ENCODE measurements at places on chromosomes 11 and 22.

- DNase-seq, result no peak
Observed at GRCh38 chr11:1444823-1445422, 41.7 kb downstream of the MOB2 start.

GRCh38 chr22:24584166-24584790 lies 8.6 kb downstream of the LRRC75B start:
- no peak for DNase-seq

GRCh38 chr11:68293708-68294107 lies 18.7 kb upstream of the LRP5 start:
- DNase-seq, result no peak

DNA sequence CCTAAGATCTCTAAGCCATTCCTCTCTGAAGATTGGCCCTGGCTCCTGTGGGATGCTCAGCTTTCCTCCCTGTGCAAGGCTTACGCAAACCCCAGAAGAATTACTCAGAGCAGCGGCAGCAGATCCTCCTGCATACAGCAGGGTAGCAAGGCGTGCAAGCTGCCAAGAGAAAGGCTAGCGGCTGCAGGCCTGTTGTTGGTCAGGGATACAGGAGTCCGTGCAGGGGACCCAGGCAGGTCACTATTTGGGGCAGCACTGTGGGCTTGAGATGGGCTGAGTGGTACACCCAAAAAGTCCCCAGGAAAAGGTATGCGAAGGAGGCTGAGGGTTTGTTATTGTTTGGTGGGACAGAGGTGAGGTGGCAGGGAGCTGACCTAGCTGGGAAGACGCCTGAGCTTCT lies 1.5 kb downstream of the GLB1L2 start:
- DNase-seq, result no peak

GRCh38 chr11:87675993-87676392 lies 499.2 kb downstream of the RAB38 start:
- no peak for DNase-seq

DNA sequence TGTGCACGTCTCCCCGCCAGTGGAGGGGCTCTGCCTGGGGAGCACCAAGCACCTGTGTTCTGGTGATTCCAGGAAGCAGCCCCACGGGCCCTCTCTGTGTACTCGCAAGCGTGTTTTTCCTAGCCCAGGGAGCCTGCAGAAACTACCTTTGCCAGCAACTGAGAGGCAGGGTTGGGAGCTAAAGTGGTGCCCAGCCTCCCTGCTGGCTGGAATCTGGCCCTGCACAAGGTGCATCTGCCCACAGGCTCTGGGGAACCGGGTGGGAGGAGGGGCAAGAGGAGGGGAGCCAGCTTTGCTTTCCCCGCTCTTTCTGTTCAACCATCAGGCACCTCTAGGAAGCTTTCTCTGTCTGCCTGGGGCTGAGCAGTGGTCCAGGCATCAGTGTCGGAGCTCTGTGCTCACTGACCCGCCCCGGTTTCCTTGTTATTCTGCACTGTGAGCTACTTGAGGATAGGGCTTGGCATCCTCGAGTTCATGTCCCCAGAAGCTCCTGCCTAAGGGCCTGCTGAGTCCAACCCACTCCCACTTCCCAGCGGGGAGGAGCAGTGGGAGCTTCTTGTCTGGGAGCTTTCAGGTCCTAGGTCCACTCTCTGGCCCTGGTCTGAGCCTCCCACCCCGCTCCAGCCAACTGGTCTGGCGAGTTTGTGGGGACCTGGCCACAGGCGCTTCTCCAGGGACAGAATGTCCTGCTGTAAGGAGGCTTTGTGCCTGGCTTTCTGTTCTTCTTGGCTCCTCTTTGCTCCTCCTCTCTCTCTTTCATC lies 14.9 kb downstream of the DAGLA start:
- DNase-seq, result no peak

GRCh38 chr11:93988455-93988854 lies 32.7 kb upstream of the HEPHL1 start:
- no peak for DNase-seq

- DNase-seq, result no peak
Observed at GRCh38 chr11:78832226-78832947, 257.7 kb upstream of the NARS2 start.

Data from thoracic aorta (tissue), 2 donors.